ENCODE measurements at places on chromosomes 7 and 10.

DNA sequence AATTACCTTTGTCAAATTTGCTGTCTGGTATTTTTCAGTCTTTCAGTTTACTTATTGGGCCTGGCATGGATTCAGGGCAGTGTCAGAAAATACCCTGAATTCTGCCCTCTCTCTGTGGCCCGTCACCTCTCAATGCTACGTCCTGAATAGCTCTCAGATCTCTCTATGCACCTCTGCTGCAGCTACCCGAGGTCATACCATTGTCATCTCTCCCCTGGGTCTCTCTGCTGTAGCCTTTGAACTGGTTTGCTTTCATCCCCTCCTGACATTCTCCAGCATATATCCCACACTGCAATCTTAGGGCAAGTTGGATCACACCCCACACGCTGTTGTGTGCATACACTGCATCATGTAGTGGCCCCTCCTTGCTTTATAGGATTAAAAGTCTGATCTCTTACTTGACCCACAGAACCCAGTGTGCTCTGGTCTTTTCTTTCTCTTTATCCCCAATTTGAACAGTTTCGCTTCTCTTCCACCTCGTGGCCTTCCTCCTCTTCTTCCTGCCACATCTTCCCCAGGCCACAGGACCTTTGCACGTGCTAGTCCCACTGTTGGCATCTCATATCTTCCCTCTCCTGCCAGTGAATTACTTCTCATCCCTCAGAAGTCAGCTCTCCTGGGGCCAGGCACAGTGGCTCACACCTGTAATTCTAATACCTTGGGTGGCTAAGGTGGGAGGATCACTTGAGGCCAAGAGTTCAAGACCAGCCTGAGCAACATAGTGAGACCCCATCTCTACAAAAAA is 372.9 kb downstream of the GALNT17 start:
- DNase-seq, result no peak

DNA sequence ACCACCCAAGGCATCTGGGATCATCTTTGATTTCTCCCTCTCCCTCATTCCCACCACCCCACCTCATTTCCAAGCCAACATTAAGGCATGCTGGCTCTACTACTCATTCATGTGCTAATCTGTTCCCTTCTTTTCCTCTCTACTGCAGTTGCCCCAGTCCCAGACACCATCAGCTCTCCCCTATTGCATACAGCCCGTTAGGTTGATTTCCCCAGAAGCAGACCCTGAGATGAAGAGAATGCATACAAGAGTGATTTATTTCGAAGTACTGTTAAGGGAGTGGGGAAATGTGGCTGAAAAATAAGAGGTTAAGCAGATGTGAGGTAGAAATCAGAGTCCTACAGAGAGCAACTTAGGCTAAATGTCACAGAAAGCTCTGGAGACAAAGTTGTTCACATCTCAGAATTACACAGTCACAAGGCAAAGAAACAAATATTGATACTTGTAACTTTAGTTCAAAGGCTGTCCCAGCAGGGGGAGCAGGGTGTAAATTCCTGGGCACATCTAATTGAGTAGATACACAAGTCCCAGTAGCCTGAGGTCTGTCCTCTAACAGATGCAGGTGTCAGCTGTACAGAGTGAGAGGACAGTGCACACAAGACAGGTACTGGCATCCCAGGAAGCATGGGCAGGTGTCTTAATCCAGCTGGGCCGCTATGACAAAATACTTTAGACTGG is 20.9 kb downstream of the AKR1D1 start:
- no peak for DNase-seq

DNA sequence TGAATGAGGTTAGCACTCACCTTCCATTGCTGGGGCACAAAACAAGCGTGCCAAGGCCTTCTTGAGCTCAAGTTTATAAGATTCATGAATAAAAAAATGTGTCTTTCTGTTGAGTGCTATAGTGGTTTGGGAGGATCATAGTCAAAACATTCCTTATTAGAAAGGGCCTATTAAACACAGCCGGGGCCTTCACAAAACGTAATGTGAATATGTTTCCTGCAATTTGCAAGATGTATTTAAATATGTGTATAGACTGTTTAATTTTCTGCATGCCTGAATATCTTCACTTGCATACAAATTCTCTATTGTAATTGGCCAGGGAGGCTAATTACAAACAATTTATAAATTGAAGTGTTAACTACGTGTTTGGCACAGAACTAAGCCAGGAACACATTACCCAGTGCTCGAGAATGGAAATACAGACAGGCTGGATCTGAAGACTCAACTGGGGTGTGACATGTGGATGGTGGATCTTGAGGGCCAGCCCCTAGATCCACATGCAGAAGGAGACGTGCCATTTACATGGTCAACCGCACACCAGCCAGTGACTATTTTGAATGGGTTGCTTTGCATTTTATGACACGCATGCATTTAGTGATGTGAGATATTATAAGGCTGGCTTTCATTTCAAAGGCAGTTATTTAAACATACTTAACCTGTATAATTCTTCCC is 31.3 kb downstream of the LYZL2 start:
- no peak for DNase-seq

DNA sequence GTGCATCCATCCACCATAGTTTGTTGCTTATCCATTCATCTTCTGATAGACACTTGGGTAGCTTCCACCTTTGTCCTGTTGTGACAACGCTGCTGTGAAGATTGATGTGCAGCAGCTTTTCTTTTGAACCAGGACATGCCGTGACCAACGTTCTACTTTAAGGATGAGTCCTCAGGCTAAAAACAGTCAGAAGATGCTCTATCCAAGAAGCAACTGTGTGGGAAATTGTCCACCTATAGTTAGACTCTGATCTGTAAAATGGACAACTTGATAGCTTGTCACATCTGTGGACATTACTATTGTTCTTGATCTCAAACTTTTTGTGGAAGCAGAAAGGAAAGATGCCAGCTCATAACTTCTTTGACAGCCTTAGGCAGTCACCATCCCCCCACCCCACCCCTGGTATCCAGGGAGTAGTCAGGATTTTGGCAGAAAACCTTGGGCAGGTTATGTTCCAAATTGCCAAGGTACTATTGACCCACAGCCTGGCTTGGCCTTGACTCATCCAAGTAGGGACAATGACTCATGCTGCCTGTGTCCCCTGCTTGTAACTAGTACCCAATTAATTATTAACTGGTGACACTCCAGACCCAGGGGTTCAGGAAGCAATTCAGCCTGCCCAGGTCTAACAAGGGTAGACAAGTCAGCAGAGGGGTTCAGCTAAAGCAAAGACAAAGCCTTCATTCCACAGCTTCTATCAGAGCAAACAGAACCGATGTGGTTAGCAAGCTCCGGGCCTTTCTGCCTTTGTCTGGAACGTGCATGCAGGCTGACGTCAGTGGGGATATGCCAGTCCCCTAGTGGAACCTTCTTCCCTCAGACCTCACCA is 99.6 kb upstream of the ANLN start:
- no peak for DNase-seq

GRCh38 chr7:47738563-47739166 is 156.8 kb upstream of the TNS3 start:
- DNase-seq, result no peak

DNA sequence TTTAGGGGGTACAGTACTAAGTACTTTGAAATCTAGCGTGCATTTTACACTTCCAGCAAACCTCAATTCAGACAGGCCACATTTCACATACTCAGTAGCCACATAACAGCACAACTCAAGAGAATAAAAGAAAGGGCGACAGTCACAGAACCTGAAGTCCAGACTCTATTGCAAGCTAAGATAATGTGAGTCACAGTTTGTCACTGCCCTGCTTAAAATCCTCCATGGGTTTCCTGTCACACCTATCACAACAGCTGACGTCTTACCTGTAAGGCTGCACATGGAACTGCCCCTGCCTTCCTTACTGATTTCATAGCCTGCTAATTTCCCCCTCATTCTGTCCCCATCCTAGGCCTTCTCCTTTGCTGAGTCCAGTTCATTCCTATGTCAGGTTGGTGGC is 16.1 kb upstream of the CDK14 start:
- no peak for DNase-seq
